K562 (cell line): ENCODE measurements at places on chromosomes 1 and 21.

DNA sequence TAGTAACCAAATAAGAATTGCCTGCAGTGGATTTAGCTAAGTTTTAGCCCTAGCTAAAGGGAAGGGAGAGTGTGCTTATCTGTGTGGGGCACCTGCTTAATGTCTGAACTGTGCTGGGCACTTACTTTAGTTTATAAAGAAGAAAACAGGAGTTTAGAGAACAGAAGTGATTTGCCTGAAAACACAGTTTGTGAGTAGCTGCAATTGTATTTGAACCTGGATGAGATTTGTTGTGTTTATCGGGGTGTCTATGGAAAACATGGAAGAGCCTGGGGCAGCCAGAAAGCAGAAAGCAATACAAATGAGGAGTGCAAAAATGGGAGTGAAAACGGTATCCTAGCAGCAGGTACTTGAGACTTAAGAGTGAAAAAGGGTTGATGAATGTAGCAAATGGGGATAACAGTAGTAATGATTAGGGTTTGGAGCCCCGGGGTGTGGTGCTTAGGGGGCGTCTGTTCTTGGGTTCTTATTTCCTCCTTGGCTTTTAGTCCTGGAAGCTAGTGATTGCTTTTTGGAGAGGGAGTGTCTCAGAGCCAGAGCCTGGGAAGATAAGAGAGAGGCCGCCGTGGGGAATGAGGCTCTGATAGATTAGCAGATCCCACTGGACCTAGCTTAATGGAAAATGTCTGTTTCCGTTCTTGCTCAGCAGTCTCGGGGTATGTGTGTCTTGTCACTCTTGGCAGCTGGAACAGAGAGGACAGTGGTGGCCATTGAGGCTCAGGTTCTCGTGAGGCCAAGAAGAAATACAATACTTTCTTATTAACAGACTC lies 5.6 kb downstream of the PRCC start:
- no peak for DNase-seq

DNA sequence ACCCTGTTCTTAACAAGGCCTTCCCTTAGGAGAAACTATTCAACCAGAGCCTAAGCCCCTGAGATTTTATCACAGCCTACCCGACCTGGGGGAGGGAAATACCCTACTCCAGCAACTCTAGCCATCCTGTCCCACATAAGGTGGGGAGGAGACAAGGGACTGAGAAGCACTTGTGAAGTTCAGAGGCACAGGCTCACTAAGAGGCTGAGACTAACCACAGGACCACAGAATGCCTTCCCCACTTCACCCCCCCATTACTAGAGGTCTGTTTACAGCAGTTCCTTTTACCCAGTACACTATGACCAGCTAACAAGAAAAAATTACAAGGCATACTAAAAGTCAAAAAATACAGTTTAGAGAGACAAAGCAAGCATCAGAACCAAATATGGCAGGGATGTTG lies 86.8 kb downstream of the TEX35 start:
- DNase-seq: no peak

GRCh38 chr21:42925114-42925926 lies at the start of gene ERVH48-1:
TSS of gene ERVH48-1 (minus strand) at chr21:42925630. CDS start at chr21:42919006, 6,624 bp downstream.
- no peak for DNase-seq

DNA sequence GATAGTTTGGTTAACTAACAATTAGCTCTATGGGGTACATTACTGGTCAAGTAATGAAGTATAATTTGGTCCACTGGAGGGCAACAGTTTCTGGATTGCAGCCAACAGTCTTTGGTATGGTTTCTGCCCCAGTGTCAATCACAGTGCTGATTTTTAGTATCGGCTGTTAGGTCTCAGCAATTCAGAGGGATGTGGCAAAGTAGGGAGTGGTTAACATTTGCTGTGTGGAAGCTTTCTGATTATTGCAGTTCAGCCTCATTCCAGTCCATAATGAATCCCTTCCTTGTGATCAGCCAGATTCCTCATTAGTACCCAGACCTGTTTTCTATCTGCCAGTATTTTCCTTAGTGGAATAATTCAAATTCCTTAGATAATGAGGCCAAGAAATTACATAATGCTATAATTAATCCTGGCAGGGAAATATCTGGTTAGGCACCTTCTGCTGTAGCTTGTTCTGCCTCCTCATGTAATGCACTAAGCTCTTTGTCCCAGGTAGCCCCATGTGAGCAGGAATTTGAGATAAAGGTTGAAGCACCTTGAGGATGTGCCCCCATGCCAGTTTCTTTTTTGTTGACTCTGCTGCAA lies 14.0 kb downstream of the F3 start:
- peak; percentile 28 for DNase-seq
